T-helper 2 cell treated with Interferon-gamma antibody and Interleukin-4, amounts not matched to agents 5 μg/mL and 100 μg/mL, for 36 hours (primary cell): ENCODE measurements at places on chromosomes 5 and 9.

GRCh38 chr9:24459953-24460352 lies 85.7 kb downstream of the IZUMO3 start:
- DNase-seq = no peak

- DNase-seq = no peak
These were observed 33.8 kb upstream of the TJP2 start for GRCh38 chr9:69140123-69140735.

GRCh38 chr5:39253196-39253595 lies 33.8 kb upstream of the FYB1 start:
- DNase-seq = no peak

DNA sequence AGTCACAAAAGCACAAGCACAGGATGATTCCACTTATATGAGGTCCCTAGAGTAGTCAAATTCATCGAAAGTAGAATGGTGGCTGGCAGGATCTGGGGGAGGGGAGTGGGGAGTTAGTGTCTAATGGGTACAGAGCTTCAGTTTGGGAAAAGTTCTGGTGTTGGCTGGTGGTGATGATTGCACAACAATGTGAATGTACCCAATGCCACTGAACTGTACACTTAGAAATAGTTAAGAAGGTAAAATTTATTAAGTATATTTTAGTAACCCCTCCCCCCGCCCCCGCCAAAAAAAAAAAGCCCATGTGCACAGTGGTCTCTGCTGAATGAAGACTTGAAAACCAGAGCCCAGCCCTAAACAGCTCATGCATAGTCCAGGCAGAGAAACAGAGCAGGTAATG lies 24.8 kb upstream of the GTF3C5 start:
- no peak for DNase-seq

GRCh38 chr9:82363198-82363597 lies 374.6 kb downstream of the SPATA31D1 start:
- no peak for DNase-seq

DNA sequence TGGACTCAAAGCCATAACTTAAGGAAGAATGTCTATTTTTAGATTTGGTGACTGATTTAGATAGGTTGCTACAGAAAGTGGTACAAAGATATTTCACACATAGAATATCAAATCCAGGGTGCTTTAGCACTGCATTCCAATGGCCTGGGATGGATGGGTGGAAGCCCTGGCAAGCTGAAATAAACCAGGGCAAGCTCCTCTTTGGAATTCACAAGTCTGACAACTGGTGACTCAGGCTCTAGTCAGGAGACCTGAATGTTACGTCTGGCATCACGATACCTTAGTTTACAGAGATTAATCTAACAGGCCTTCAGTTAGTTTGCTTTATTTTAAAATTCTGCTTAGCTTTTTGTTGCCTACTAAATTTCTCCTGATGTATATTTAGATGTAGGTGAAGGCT lies 144.0 kb downstream of the TMC1 start:
- no peak for DNase-seq
